Substantia nigra (tissue), 51 donors: ENCODE measurements at places on chromosomes 2 and 18.

GRCh38 chr2:32504877-32505478 lies 122.9 kb upstream of the TTC27 start:
- no peak for DNase-seq

- no peak for DNase-seq
Observed at GRCh38 chr18:44979748-44980147, 299.1 kb downstream of the SETBP1 start.

DNA sequence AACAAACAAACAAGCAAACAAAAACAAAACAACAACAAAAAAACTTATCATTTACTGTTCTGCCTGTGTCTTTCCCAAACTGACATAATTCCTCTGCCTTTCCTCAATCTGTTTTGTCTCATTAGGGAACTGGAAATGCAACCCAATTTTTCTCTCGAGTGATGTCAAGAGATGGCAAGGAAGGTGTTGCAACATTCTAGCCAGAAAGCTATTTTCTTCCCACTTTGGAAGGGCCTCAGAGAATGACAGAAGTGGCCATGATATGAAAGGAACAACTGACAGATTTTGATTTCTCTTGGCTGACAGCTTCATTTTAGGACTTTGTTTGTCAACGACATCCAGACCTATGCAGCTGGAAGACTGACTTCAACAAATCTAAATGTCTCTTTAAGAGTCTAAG lies 24.7 kb downstream of the RND3 start:
- DNase-seq = no peak

- no peak for DNase-seq
Observed at GRCh38 chr2:11941201-11942177, 195.1 kb downstream of the LPIN1 start.

GRCh38 chr2:27705851-27706622 lies 42.3 kb downstream of the SLC4A1AP start:
- DNase-seq = no peak

DNA sequence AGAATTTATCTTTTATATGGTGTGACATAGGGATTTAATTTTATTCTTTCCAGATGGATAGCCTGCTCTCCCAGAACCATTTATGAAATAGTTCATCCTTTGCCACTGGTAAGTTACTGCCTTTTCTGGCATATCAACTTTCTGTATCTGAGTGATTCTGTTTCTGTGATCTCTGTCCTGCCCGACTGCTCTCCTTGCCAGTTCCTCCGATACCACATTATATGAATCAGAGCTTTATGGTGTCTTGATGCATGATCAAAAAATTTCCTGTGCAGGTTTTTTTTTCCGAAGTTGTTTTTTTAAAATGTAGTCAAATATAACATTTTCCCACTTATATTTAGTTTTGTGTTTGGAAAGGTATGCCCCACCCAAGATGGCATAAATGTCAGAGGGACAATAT lies 242.5 kb downstream of the CYP26B1 start:
- DNase-seq = no peak

GRCh38 chr2:79666430-79666829 lies 153.6 kb downstream of the CTNNA2 start:
- no peak for DNase-seq

DNA sequence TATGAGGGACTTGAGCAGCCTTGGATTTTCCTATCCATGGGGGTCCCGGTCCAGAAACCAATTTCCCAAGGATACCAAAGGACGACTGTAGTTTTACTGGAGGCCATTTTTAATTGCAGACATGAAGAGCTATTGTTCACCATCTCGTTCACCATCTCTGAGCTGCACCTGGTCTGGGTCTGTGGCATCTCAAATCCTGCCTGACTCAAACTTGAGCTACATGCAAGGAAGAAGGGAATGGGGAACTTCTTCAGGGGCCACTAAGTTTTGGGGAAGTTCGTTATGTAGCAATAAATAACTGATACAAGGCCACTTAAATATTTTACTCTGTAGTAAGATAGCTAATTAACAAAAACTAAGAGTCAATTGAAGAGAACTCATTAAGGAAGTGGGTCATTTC lies 2.1 kb upstream of the SMCHD1 start:
- DNase-seq = no peak

DNA sequence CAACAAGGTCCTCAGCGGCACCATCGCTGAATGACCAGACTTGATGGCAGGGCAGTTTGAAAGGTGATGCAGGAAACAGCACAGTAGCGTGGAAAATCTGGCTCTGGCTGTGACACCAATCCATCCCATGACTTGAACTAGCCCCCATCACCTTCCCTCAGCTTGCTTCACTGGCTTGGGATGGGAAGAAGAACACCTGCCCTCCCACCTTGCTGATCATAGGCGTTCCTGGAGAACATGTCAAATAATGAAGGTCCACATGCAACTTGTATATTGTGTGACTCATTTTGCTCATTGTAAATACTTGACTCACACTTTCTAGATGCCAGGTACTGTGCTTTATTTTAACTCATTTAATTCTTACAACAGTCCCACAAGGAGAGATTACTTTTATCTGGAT lies 292.4 kb upstream of the SPRED2 start:
- DNase-seq = no peak
